ENCODE measurements at places on chromosomes 1 and 21.

- no peak for DNase-seq
These were observed 239.4 kb upstream of the CAMK1G start for GRCh38 chr1:209344156-209344555.

GRCh38 chr1:12549460-12550349 lies 68.3 kb downstream of the DHRS3 start:
- DNase-seq, result peak; percentile 20

DNA sequence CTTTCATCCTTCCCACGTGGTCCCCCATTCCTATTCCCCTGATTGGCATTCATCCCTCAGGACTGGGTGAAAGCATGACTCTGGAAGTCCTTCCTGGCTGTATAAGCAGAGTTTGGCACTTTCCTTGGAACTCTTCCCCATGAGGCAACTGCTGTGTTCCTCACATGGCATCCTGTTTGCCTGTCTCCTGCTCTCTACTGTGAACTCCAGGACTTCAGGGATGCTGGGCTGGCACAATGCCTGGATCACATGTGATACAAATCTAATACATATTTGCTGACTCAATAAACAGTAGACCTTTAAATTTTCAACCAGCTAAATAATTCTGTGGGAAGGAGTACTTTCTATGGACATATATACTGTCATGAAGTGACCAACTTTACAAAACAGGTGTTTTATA lies 46.8 kb upstream of the EDEM3 start:
- DNase-seq, result no peak

DNA sequence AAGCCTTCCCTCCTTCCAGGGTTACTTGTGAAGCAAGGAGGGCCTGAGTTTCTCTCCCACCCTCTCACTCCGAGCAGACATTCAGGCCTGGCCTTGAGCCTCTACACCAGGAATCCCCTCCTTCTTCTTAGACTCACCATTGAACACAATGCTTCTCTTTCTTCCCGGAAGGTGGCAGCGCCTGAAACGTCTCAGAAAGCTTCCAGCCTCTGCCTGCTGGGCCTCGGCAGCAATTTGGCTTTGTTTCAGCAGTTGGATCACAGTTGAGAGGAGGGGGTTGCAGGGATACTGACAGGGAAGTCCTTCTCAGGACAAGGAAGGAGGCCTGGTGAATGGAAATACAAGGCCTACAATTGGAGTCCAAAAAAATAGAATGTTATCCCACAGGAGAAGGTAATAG lies 6.3 kb downstream of the CLDN8 start:
- no peak for DNase-seq

GRCh38 chr1:34268311-34268954 lies 91.7 kb downstream of the C1orf94 start:
- no peak for DNase-seq

GRCh38 chr1:170592591-170593111 lies 60.7 kb downstream of the GORAB start:
- DNase-seq, result no peak

GRCh38 chr1:116185161-116185701 lies 74.0 kb downstream of the MAB21L3 start:
- DNase-seq, result no peak

GRCh38 chr1:119338757-119339156 lies 29.8 kb upstream of the HAO2 start:
- no peak for DNase-seq

- no peak for DNase-seq
These were observed 50.4 kb downstream of the IGSF21 start for GRCh38 chr1:18157968-18158367.

DNA sequence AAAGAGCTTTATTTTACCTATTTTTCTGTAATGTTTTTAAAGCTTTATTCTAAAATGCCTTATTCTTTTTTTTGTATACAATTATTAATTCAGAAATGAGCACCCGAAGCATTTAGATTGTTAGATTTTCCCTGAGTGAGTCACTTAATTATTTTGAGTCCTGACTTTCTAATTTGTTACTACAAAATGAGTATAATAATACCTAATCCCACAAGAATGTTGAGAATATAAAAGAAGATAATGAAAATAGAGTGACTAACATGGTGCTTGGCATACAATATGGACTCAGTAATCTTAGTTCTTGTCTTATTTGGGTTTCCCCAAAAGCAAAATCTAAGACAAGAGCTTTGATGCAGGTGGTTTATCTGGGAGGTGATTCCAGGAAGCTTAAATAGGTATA lies 142.2 kb downstream of the LHX8 start:
- DNase-seq, result no peak

DNA sequence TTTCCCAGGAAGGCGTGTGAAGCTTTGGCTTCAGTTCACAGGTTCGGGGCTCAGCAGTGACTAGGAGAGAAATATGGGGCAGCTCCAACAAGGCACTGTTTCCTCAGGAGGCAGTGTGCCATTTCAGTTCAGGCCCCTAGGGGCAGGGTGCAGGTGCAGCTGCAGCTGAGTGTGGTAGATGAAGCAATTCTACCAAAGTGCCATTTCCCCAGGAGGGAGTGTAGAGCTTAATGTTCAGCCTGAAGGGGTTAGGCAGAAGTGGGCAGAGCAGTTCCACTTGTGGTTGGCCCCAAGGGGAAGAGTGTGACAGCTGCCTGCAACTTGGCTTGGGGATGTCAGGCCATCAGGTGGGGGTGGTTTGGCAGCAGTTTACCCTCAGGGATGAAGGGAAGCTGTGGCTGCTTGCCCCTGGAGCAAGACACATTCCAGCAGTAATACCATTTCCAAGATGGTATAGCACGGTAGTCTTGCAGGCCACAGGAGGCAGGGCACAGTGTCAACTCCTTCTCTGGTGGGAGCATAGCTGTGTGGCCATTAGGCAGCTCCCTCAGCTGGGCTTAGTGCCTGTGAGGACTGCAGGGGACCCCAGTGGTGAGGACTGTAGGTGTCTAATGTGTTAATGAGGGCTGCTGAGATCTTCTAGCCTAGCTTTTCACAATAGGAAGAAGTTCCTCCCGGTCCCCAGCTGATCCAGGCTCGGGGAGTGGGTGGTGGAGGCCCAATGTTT lies 34.7 kb downstream of the RGSL1 start:
- no peak for DNase-seq

DNA sequence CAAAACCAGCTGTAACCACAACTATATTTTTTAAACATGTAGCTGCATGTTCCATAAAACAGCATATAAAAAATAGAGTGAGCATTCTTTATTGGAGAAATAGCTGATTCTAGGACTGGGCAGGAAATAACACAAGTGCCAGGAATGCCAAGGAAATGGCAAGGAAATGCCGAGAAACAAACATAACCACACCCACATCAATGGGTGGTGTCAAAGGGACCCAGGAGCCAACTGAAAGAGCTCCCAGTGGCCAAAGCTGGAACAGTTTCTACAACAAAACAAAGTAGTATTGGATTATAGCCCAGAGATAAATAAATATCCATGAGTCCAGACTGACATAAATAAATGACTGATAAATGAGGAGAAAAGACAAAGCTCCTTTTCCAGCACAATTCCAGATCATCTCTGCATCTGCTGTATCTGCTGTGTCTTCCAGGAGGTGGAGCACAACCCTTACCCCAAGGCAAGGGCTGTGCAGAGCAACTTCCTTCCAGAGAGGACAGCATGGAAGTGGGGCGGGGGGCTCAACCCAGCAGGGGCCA lies 28.1 kb downstream of the ADARB1 start:
- no peak for DNase-seq

DNA sequence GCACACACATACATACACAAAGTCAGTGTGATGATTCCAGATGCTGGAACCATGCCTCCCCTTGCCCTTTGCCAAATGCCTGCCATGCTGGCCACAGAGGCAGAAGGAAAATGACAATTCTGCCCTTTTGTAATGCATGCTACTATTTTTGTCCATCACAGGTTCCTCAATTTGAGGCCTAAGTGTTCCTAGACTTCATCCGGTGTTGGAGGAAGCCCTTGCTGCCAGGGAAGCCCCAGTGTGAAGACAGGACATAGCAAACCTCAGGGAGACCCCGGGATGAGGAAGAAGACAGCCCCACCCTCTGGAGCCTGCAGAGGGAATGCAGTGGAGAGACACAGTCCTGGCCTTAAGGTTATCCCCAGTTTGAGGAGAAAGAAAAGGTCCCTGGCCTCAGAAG lies 14.4 kb downstream of the PRR9 start:
- DNase-seq, result no peak

DNA sequence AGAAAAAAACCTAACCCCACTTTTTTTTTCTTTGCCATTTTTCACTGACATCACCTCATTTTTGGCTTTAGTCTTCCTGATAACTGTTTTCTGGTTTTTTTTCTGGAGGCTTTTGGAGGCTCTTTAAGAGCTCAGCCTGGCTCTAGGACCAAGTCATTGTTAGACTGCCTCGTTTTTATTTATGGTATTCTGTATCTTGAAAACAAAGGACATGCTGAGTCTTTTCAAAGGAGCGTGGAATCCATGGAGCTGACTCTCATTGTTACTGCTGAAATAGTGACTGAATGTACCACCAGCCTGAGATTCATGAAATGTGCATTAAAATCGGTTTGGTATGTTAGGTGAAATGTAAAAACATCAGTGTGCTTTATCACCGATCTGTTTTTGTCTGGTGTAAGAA lies 28.0 kb downstream of the RASAL2 start:
- DNase-seq, result no peak

GRCh38 chr21:39120876-39121599 lies 62.2 kb downstream of the PSMG1 start:
- no peak for DNase-seq

DNA sequence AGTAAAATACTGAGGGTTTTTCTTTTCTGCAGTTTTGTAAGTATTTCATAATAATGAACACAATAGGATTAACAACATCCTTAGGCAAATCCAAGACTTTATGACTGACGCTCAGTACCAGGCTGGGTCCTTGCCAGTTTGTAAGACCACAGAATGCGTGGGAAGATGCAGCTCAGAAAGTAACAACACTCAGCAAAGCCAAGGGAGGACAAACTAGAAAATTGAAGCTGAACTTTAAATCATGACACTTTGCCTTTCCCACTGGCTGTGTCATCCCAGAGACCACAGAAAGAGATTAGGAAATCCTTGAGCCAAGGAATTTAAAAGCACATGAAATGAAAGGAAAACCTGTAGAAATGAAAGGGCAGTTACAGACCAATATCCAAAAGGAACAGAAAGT lies 426.3 kb upstream of the CHRM3 start:
- DNase-seq, result no peak

DNA sequence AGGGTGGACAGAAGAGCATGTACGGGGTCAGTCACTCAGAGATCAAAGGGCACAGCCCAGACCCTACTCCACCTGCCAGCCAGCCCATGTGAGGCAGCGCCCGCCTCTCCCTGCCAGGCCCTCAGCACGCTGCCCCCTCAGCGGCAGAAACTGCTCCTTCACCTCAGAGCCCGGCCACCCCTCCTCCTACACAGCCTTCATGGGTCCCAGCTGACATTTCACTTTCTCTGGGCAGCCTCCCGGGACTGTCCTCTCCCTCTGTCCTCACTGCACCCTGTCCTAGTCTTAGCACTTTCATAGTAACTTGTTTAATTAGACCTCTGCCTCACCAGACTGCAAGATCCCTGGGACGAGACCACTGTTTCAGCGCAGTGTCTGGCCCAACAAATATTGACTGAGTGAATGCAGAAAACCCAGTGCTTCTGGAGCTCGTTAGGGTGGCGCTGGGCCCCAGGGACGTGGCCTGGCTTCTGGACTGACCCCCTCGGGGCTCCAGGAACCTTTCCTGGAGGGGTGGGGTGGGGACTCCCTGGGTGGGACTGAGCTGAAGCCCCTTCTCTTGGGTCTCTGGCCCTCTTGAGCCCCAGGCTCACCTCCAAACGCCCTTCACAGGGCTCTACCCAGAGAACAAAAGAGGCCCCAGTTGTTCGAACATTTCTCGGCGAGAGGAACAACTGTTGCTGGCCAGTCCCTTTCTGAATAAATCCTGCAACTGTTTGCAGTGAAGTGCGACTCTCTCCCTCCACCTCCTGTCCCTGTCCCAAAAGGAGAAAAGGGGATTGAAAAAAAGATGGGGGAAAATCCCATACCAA lies 114.9 kb downstream of the CASZ1 start:
- no peak for DNase-seq
